ENCODE measurements at places on chromosomes 1 and 21. TPM values are rescaled to one million over a fixed set of nuclear protein-coding genes. Genes with fewer than 3 reads are reported as not detected.

Gene WNT4
- total RNA-seq: 0.29 TPM

Gene KRTAP20-1
- not detected for total RNA-seq

Gene SLC16A4
- 5.8 TPM for total RNA-seq

Gene SYT14
- 0.11 TPM for total RNA-seq

Gene DYNLT4
- total RNA-seq: 0.83 TPM

GRCh38 chr1:241972703-241973369 is 15.3 kb downstream of the BECN2 start:
- DNase-seq: no peak

DNA sequence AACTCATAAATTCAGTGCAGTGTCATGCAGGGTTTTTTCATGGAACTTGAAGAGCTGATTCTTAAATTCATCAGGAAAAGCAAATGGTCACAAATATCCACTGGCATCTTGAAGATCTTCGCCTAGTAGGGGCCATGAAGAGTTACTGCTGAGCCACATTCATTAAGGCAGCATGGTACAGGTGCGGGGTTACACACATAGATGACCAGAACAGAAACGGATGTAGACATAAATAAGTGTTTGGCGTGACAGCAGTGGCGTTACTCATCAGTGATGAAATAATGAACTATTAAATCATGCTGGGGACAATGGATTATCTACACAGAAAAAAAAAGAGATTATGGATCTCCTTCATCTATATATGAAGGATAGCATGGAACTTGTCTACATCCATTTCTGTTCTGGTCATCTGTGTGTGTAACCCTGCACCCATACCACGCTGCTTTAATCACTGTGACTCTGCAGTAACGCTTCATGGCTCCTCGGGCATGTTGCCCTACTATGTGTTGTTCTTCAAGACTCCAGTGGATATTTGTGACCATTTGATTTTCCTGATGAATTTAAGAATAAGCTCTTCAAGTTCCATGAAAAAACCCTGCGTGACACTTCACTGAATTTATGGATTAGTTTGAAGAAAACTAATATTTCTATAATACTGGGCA is 161.3 kb downstream of the GALNT2 start:
- DNase-seq: no peak

- DNase-seq: no peak
Observed at GRCh38 chr1:189429610-189430009, 1048.1 kb downstream of the BRINP3 start.

- DNase-seq: peak; percentile 50
Observed at GRCh38 chr1:181531951-181532600, 48.8 kb downstream of the CACNA1E start.

- no peak for DNase-seq
Observed at GRCh38 chr1:162251102-162251501, 125.6 kb downstream of the SPATA46 start.

- DNase-seq: peak; percentile 72
Observed at GRCh38 chr1:207968521-207969009, 57.6 kb upstream of the CD34 start.

Measured in esophagus muscularis mucosa (tissue), 4 donors.